Naive B cell (primary cell): ENCODE measurements at places on chromosomes 3 and 15. TPM values are rescaled to one million over a fixed set of nuclear protein-coding genes. Genes with fewer than 3 reads are reported as not detected.

DNA sequence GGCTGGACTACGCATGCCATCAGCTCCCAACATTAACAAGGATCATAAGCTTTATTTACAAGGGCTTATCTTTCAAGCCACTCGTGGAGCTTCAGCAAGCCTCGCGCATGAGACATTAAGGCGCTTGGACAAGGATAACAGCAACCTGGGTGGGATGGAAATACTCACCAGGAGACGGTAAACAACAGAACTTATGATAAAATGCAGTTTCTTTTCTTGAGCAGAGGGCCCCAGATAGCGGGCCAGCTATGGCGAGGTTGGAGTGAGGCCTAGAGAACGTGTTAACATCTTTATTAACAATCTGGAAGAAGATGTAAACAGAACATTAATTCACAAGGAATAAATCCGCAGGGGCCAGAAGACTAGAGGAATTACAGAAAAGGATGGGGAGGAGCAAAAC is 158.2 kb downstream of the NTRK3 start:
- no peaks in the 10 kb centered on the region for H3K36me3 ChIP-seq
- H3K4me1 ChIP-seq = no peaks in the 10 kb centered on the region
- no peaks in the 10 kb centered on the region for H3K27me3 ChIP-seq
- H3K4me3 ChIP-seq = no peak overlapping the region
- no peak overlapping the region for H3K27ac ChIP-seq
- no peak for DNase-seq

Gene OR5K3
- polyA plus RNA-seq = not detected

DNA sequence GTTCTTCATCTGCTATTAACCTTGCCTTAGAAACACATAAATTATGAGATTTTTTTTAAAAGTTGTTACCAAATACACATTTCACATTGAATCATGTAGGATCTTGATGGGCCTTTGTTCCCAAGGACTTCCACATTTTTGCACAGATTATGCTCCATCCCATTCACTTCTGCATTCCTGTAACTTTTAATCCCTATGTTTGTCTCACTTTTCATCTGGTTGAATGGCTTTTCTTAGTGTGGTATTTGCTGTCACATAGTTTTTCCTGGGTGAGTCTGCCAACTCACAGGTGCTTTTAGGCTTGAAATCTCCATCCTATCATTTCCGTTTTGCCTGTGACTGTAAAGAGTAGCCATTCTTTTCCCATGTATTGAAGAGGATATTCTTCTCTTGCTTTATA is 297.2 kb upstream of the TPRG1 start:
- H3K36me3 ChIP-seq = peaks cover 23% of the 10 kb centered on the region
- no peak for DNase-seq
- no peak overlapping the region for H3K4me3 ChIP-seq
- H3K27ac ChIP-seq = no peak overlapping the region
- no peaks in the 10 kb centered on the region for H3K4me1 ChIP-seq
- no peaks in the 10 kb centered on the region for H3K27me3 ChIP-seq

Gene SLC6A11
- not detected for polyA plus RNA-seq

DNA sequence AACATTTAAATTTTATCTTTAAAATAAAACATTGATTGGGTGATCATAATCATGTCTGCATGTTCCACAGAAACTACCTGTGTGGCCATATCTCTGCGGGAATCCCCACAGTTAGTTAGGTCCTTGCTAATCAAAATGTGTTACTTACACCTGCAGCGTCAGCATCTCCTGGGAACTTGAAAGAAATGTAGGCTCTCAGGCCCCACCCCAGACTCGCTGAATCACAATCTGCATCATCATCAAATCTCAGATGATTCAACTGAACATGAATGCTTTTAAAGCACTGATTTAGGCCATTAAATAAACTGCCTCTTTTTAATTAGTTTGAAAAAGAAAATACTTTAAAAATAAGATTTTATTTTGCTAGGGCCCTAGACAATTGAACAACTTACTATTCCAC is 577.8 kb downstream of the PYDC2 start:
- no peak for DNase-seq
- H3K4me3 ChIP-seq = no peak overlapping the region
- H3K27ac ChIP-seq = no peak overlapping the region
- no peaks in the 10 kb centered on the region for H3K36me3 ChIP-seq
- H3K27me3 ChIP-seq = no peaks in the 10 kb centered on the region
- no peaks in the 10 kb centered on the region for H3K4me1 ChIP-seq

GRCh38 chr3:69321301-69322157 is 64.4 kb downstream of the FRMD4B start:
- DNase-seq = no peak
- no peak overlapping the region for H3K4me3 ChIP-seq
- H3K4me1 ChIP-seq = peaks cover 33% of the 10 kb centered on the region
- no peaks in the 10 kb centered on the region for H3K27me3 ChIP-seq
- H3K36me3 ChIP-seq = no peaks in the 10 kb centered on the region
- H3K27ac ChIP-seq = peak overlapping the region; percentile 49

DNA sequence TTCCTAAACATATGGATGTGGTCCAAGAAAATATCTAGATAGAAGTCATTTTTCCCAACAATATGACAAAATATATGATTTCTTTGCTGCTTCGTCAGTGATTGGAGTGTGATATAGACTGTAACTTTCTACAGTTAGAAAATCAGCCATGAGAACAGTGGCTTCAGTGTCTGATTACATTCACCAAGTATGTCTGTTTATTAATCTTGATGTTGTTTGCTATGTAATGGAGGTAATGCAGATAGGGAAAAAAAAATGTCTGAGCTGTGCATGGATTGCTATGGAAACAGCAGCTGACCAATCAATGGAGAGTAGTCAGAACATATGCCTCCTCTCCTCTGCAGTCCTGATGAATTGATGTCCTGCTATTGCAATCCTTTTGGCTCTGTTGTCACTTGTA is 72.3 kb upstream of the GAP43 start:
- no peaks in the 10 kb centered on the region for H3K36me3 ChIP-seq
- no peak overlapping the region for H3K27ac ChIP-seq
- no peak overlapping the region for H3K4me3 ChIP-seq
- H3K4me1 ChIP-seq = no peaks in the 10 kb centered on the region
